ENCODE measurements at places on chromosomes 4 and X.

- no peak for DNase-seq
Observed at GRCh38 chr4:181971973-181972372, 271.2 kb upstream of the TENM3 start.

GRCh38 chr4:142728233-142728632 is 117.9 kb downstream of the INPP4B start:
- DNase-seq: no peak

DNA sequence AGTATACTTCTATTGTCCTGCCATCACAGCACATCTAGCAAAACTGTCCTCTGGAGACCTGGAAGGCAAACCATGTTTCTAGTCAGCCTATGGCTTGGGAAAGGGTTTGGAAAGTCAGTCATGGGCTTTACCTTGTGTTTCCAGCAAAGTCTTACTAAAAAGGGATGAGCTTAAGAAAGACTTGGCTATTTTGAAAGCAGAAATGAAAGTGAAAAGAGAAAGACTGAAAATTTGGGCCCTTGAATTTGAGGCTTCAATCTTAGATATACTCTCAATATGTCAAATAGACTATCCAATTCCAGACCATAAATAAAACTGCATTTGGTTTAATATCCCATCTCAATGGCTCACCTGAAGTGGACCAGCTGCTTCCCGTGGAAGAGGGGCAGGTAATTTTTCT is 127.9 kb downstream of the ZNF330 start:
- no peak for DNase-seq

DNA sequence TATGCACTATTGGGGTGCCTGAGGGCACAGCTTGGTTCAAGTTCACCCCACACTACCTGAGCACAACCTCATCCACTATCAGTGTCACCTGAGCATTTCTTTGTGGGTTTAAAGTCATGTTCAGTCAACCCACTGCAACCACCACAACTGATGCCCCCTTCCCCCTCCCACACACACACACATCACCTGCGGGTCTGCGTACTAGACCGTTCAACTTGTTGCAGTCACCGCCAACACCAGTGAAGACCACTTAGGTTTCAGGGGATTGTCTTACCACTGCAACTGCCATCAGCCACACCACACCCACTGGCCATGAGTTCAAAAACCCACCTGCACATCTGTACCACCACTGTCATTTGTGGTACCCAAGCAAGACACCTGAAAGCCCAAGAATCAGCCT is 355.0 kb downstream of the SH3BGRL start:
- no peak for DNase-seq

GRCh38 chrX:16213961-16214360 is 46.7 kb downstream of the MAGEB17 start:
- no peak for DNase-seq

GRCh38 chrX:43985511-43985910 is 12.3 kb upstream of the NDP start:
- peak; percentile 67 for DNase-seq

DNA sequence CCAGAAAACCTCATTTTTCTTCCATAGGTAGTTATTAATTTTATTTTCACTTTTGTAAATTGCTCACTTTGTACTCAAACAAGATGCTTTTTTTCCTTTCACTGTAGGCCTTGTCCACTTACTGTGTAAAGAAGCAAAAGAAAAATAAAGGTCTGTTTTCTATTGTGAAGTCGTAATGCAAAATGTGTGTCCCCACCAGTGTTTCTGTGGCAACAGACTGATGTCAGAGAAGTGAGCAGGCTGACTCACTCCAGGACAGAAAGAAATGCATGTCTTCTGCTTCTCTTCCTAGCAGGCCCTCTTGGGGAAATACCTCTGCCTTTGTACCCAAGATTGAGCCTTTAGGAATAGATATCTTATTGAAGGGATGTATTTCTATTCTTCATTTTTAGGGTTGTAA is 30.3 kb downstream of the INPP4B start:
- peak; percentile 65 for DNase-seq

DNA sequence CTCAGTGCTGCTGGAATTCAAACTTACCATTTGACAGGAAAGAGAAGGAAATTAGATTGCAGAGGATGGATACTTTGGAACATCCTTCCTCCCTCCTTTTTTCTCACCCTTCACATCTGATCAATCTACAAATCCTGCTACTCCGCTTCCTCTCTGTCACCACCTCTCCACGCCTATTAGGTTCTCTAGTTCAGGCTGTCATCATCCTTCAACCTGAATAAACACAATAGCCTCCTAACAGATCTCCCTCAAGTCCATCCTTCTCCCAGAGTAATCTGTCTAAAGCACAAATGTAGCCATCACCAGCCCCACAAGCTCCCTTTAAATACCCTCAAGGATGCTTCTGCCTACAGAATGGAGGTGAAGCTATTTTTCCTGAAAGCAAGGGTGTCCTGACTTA is 20.0 kb upstream of the SLAIN2 start:
- DNase-seq: no peak

GRCh38 chr4:87961993-87962392 is 13.5 kb upstream of the SPP1 start:
- DNase-seq: no peak

- DNase-seq: no peak
Observed at GRCh38 chrX:153626025-153626633, 20.9 kb upstream of the DUSP9 start.

DNA sequence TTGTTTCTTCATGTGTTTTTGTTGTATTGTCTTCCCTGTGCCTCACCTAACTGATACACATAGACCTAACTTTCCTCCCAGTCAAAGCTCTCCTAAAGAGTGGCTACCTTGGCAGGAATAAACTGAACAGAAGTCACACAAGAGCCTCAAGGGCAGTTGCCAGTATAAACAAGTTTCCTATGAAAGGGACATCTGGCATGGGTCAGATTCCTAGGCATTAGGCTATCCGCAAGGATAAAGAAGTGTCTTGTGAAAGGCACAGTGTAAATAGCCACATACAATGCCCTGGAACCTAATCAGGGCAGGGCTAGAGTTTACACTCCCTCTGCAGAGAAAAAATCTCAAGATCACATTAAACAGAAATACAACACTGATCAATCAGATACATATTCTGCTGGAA is 220.8 kb downstream of the SPANXN3 start:
- DNase-seq: no peak

GRCh38 chrX:107659768-107660167 is 31.5 kb downstream of the PRPS1 start:
- peak; percentile 47 for DNase-seq

- no peak for DNase-seq
Observed at GRCh38 chrX:39726771-39727170, 371.0 kb downstream of the BCOR start.

Data from inflammatory macrophage (primary cell).